BE2C (cell line): ENCODE measurements at places on chromosomes 4 and X.
A peak's percentile ranks its signal among the peaks of the same experiment; 100 is the strongest.

DNA sequence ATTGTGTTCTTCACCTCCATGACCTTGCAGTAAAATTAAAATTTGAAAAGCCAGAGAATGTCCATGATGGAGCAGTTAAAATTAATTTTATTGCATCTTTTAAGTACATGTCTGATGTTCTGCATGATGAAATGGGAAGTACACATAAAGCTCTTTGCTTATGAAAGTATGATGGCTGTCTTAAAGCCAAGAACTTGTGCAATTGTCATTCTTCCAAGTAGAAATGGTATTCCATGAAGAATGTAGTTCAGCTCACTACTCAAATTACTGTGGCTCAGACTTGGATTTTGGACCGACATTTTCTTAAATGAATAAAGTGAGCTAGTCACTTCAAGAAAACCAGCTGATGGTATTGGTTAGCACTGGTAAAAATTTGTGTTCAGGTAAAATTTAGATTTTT, 161.7 kb upstream of the CXCL13 start:
- DNase-seq, result no peak

GRCh38 chr4:139746431-139747171, 81.0 kb downstream of the MGST2 start:
- DNase-seq, result no peak

GRCh38 chr4:37437163-37437562, 192.6 kb downstream of the NWD2 start:
- no peak for DNase-seq

GRCh38 chr4:52711834-52712250, 39.4 kb downstream of the ERVMER34-1 start:
- no peak for DNase-seq

DNA sequence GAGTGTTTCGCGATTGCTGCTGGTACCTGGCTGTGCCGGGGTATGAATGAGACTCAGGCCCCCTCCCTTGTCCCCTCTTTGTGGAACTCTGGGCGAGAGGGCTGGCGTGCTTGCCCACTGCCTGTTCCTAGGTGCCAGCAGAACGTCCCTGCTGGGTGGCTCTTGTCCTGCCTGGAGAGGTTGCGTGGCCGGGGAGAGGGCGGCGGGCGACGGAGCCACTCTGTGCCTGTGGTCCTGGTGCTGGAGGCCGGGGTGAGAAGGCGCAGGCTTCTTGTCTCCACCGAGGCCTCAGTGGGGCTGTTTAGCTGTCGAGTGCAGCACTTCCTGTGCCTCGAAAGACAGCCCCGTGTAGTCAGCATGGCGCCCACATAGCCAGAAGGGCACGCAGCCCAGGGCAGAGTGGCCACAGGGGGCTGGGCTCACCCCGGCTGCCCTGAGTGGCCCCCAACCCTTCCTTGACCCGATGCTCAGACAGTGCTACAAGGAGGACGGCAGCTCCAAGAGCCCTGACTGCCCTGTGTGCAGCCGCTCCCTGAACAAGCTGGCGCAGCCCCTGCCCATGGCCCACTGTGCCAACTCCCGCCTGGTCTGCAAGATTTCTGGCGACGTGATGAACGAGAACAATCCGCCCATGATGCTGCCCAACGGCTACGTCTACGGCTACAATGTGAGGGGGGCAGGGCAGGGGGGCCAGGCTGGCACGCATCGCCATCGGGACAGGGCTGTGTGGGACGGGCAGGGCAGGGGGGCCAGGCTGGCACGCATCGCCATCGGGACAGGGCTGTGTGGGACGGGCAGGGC, 8.9 kb upstream of the UVSSA start:
- no peak for DNase-seq

DNA sequence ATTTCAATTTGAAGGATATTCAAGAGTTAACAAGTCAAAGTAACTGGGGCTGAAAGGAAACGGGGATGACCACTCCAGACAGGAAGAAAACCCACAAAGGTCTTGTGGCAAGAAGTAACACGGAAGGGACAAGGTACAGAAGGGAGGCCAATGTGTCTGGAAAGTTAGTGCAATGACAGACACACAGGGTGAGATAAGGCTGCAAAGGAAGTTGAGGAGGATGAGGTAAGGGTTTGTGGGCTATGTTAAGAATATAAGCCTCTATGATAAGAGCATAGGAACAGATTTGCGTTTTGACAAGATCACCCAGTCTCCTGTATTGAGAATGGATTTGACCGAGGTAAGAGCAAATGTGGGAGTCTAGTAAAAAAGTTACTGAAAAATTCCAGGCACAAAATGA, 21.9 kb upstream of the EMCN start:
- DNase-seq, result no peak

DNA sequence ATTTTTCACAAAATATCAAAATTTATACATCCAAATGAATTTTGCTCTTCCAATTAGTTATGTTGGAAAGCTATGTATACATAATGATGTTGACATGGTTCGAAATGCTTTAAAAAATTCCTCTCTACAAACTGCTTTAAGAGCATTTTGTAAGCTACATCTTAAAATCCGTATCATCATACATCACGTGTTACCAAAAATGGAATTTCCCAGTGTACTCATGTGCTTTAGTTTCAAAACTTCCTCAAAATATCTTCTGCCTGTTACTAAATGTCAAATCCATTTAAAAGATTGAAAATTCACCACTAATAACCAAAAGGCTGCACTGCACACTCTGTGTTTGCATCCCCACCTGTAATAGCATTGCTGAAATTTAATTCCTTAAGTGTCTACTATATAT, 87.9 kb downstream of the WDFY3 start:
- DNase-seq, result no peak

DNA sequence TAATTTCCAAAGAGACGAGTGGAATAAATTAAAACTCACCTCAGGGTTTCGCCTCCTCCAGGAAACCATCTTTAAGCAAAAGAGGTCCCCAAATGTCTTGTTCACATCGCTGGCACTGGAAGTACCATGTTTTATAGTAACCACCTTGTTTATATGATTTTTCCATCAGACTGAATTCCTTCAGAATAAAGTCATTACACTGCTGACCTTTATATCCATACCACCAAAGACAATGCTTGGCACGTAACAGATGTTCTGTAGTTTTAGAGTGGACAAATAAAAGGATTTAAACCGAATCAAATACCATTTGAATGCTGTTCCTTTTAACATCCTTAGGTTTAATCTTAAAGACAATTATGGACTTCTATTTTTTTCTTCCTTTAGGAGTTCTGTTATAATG, 4.7 kb downstream of the NUDT6 start:
- DNase-seq, result no peak

DNA sequence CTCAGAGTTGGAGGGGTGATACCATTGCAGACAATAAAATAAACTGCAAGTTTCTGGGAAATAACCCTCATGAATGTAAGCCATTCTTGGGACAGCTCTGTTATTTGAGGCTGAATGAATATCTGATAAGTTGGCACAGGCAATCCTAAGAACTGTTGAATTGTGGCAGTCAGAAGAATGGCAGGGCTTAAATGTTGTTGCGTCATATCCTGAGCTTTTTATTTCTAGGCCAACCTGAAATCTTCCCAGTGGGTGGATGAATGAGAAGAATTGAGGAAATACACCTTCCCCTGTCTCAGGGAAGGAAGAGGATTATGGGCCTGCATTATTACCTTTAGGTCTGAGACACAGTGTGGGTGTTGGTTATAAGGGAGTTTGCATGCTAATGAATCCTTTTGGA, 64.4 kb upstream of the C4orf54 start:
- DNase-seq, result no peak

- no peak for DNase-seq
These were observed 64.9 kb upstream of the CAMK2D start for GRCh38 chr4:113826421-113826820.

DNA sequence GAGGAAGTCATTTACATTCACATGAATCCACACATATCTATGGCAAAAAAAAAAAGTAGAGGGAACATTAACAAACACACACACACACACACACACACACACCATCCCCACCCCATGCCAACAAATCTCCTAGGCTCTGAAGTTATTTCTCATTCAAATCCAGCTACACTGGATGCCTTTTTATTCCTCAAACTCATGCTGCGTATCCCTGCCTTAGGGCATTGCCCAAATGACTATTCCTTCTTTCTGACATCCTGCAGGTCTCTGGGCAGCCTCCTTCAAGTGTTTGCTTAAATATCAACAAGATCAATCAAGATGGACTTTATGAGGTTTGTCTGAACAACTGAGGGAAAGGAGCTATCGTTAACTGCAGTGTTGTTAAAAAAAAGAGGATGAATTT, 106.5 kb upstream of the FAM9A start:
- DNase-seq, result no peak

DNA sequence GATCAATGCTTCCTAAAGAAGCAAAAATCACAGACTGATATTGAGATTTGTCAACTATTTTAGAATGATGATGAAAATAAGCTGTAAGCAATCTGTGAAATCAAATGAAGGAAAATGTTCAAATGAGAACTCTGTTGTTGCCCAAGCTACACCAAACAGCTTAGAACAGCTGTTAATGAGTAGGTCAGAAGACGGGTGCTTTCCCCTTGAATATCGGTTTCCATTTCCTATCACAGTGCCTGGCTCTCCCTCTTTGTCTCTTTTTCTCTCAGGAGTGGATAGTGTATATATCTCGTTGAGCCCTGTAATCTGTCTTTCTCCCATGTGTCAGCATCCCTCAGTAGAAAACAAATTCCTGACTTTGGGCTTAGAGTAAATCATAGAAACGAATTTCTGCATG, 1592.9 kb upstream of the TENM3 start:
- no peak for DNase-seq

- DNase-seq, result no peak
These were observed 159.1 kb upstream of the LEF1 start for GRCh38 chr4:108327642-108328382.

- DNase-seq, result no peak
These were observed at the start of gene RNF212 for GRCh38 chr4:1113311-1114009. Gene RNF212 (minus strand): TSS chr4:1113564. CDS start chr4:1113464, 100 bp downstream.

- DNase-seq, result no peak
These were observed 17.2 kb downstream of the TRMT44 start for GRCh38 chr4:8457646-8458252.

DNA sequence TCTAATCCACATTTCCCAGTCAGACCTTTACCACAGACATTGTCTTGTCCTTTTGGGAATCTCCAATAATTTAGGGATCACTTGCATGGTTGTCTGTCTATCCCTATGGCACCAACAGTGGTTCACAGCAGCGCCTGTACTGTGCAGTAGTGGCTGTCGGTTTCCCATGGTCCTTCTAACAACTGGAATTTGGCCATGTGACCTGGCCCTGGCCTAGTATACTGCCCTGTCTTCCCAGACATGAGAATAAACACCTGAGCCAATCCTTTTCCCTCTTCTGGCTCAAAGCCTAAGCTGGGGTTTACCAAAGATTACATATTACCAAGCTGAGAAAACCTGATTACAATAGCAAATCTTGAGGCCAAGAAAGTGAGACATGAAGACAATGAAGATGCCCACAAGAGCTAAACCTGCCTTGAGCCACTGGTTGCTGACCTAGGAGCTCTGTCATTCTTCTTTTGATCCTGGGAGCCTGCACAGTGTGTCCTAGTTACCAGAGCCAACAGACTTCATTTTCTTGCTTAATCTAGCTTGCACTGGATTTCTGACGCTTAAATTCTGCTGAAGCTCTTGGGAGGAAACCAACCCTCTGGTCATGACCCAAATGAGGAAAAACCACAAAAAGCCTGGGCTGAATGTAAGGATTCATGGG, 92.1 kb downstream of the SCD5 start:
- no peak for DNase-seq

DNA sequence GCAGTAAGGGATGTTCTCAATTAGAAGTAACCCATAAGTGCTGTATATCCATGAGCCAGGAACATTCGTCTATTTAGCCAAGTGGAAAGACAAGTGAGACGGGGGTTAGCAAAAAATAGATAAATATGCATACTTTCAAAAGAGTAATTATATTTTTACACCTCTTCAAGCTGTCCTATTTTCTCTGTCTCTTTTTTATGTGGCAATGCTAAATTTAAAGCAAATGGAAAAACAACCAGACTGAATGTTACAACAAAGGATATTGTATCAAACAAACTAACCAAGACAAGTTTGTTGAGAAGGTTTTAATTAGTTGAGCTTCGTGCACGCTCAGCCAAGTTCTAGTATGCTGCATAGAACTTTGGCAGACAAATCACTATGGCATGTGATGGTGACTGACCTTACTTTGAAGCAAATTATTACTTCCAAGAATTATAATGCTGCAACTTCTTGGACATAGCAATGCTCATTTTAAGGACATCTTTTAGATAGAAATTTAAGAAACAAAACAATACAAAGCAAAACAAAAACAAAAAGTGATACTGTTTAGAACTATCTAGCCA, 61.4 kb upstream of the TMEM150C start:
- no peak for DNase-seq

- no peak for DNase-seq
These were observed 164.0 kb upstream of the TRAM1L1 start for GRCh38 chr4:117249333-117249732.

- no peak for DNase-seq
These were observed 98.0 kb downstream of the CDS1 start for GRCh38 chr4:84680956-84681355.

GRCh38 chrX:100376576-100376975, 33.5 kb downstream of the PCDH19 start:
- no peak for DNase-seq

DNA sequence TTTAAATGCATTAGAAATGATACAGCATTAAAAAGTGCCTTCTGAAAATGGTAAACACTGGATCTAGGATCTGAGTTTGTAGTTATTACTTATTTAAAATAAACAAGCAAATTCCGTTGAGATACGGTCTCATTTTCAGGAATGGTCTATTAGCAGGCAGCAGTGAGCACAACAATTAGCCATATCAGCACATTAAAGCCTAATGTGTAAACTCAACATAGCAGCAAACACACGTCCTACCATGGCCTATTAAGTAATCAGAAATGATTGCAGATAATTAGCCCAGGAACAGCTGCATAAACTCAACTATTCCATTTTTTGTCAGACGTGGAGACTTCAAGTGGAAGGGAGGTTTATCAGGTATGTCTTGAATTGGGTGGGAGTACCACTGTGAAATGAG, 61.8 kb downstream of the NEIL3 start:
- DNase-seq, result no peak

DNA sequence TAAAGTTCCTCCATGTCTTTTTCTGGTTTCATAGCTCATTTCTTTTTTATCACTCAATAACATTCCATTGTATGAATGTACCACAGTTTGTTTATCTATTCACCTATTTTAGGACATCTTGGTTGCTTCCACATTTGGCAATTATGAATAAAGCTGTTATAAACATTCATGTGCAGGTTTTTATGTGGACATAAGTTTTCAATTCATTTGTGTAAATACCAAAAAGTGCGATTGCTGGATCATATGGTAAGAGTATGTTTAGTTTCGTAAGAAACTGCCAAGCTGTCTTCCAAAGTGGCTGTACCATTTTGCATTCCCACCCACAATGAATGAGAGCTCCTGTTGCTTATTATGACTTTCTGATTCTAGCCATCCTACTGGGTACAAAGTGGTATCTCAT, 36.3 kb upstream of the ZFX start:
- DNase-seq, result no peak

DNA sequence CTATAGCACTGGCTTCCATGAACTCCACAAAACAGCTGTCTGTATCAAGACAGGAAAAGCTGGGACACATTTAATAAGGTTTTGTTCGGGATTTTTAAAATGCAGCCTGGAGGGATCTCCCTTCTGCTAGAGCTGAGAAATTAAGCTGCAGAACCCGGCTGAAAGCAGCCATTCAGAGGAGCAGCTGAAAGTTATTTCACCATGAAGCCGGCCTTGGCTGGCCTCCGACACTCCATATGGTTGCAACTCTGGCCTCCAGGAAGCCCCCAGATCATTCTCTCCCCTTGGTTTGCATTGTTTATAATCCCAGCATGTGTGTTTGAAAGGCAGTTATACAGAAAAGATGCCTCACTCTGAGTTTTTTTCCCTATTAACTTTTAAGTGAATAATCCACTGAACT, 239.4 kb downstream of the SPATA18 start:
- no peak for DNase-seq

- peak; percentile 25 for DNase-seq
These were observed 18.9 kb downstream of the RPS4X start for GRCh38 chrX:72258174-72258573.
